ENCODE measurements at places on chromosomes 3 and 15.
A peak's percentile ranks its signal among the peaks of the same experiment; 100 is the strongest.

- peak; percentile 93 for DNase-seq
These were observed 85.3 kb upstream of the LIMD1 start for GRCh38 chr3:45509038-45509767.

DNA sequence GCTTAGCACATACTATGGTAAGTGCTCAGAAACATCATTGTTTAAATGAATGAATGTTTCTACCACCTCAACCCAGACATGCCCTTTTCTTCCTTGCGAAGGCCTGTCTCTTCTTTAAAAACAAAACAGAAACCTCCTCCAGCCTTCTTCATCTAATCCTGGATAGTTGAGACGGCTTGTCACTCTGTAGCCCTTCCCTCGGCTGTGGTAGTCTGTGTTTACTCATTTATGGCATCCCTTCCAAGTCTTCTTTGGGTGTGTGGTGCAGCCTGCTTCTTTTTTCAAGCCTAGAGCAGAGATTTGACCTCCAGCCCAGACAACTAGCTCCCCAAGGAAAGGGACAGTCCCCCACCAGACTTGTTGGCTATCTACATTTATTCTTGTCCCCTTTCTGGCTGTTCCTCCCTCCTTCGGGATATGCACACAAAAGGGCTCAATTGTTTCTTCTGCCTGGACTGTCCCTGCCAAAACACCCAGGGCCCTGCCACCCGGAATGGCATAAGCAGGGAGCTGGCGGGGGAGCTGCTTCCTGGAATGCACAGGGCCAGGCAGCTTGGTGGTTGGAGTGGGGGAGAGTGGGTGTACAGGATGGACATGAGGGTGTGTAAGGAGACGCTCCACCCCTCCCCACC, 67.8 kb downstream of the ITGA11 start:
- DNase-seq = no peak

DNA sequence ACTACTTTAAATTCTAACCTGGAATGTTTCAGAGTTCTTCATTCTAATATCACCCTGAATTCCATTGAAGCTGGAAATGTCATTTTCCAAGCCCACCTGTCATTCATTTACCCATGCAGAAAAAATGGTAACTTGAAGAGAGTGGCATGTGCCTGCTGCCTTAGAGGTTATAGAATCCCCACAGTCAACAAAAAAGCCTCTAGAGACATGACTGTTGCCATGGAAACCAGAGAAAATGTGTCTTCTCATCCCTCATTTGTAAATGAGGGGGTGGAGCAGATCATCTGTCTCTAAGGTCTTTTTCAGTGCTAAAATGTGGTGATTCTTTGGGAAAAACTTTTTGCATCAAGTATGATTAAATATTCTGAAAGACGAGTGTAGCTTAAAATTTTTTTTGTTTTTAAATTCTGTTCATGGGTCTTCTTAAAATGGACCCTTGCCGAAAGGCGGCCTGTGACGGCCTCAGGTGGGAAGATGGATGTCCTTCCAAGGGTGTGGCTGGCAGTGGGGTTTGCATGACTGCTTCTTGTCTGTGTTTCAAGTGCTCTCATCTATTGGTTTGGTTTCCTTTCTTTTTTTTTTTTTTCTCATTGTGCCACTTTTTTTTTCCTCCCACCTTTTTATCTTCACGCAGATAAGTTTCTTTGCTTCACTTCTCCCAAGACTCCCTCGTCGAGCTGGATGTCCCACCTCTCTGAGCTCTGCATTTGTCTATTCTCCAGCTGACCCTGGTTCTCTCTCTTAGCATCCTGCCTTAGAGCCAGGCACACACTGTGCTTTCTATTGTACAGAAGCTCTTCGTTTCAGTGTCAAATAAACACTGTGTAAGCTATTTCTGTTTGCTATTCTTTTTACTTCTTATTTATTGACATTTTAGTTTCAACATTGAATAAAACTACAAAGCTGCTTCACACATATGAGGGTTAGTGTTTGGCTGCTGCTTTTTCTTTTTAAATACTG, 23.0 kb downstream of the TPM1 start:
- DNase-seq = no peak

GRCh38 chr15:48040166-48040817, 80.5 kb upstream of the SLC24A5 start:
- no peak for DNase-seq

GRCh38 chr3:69219101-69219708, 96.8 kb upstream of the LMOD3 start:
- DNase-seq = no peak

- DNase-seq = no peak
These were observed 48.0 kb downstream of the UNC13C start for GRCh38 chr15:54026258-54026657.

DNA sequence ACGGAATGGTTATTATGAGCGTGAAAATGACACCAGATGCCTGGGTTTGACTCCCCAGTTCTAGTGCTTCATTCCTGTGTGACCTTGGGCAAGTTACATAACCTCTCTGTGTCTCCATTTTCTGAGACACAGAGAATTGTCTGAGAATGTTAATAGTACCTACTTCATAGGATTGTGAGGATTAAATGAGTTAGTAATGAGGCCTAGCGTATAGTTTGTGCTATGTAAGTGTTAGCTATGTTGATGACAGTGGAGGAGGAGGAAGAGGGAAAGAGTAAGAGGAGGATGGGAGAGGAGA, 150.3 kb downstream of the MEGF11 start:
- DNase-seq = no peak

- no peak for DNase-seq
These were observed 19.0 kb downstream of the GLB1 start for GRCh38 chr3:33077976-33078375.

DNA sequence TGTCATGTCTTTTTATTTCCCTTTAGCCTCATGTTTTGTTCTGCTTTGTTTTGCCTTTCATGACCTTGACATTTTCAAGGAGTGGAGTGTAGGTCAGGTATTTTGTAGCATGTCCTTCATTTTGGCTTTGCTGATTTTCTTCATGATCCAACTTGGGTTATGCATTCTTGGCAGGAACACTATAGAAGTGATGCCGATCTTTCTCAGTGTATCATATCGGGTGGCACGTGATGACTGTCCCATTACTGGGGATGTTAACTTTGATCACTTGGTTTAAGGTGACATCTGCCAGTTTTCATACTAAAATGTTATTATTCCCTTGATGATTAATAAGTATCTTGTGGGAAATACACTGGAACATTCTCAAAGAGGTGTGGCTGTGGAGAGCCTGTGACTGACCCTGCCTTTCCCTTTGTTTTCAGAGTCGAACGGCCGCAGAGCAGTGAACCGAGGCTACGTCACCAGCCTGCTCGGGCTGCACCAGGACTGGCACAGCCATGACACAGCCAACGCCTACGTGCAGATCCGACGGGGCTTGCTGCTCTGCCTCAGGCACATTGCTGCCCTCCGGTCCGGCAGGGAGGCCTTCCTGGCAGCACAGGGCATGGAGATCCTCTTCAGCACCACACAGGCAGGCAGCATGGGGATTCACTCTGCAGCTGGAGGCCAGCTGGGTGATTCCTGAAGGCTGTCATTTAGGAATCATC, 167.7 kb downstream of the AGBL1 start:
- no peak for DNase-seq

- DNase-seq = peak; percentile 76
These were observed 36.4 kb downstream of the WWTR1 start for GRCh38 chr3:149621218-149622005.

DNA sequence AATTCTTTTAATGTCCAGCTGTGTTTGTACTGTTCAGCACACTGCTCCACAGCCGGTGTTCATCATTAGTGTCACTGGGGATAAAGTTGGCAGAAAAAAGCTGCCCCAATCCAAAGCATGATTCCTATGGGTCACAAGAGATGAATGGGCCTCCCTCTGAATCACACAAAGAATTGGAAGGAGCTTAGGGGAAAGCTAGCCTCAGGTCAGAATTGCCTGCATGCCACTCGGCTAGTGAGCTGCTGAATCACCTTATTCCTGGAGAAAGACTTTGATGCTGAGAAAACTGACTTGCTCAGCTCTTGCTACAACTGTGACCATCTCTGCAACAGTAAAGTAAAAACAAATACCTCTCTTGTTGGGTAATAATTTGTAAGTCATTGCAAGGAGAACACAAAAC, 3.5 kb downstream of the CCK start:
- peak; percentile 96 for DNase-seq

DNA sequence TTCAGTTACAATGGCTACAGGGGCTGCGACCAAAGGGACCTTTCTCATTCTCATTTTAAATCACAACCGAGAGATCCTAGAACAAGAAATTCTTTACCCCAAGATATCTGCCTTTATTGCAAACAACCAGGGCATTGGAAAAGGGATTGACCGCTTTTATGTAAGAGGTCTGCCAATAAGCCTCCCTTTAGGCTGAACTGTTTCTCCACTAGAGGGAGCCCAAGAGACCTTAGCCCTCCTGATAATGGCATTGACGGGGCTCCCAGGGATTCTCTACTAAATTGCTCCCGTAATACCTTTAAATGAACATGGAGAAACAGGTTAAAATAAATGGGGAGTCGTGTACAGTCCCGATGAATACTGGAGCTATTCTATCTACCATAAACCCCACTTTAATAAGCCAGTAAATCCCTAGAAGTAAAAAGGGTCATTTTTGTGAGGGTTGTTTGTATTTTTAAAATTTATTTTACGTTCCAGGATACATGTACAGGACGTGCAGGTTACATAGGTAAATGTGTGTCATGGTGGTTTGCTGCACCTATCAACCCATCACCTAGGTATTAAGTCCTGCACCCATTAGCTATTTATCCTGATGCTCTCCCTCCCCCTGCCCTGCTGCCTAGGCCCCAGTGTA, 7.5 kb upstream of the IGSF10 start:
- DNase-seq = peak; percentile 48

DNA sequence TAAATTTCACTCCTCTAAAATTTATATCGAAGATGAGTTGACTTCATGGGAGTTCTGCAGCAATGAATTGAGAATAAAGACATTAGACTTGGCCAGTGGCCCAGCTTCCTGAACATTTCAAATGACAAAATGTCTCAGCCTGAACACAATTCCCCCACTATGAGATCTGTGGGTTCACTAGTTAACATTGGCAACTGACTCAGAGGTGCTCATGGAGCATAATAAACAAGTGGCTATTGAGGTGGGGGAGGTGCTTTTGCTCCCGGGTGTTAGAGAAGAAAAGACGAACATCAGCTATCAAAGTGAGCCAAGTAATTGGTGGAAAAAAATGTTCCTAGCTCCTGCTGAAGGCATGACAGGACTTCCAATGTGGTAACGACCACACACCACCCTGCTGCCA, 6.3 kb downstream of the ATP13A4 start:
- DNase-seq = no peak

GRCh38 chr3:134718726-134719125, 67.9 kb upstream of the KY start:
- no peak for DNase-seq

- DNase-seq = peak; percentile 58
These were observed 111.2 kb downstream of the XXYLT1 start for GRCh38 chr3:195159814-195160165.

GRCh38 chr3:153894857-153895256, 226.3 kb upstream of the ARHGEF26 start:
- DNase-seq = no peak

- DNase-seq = no peak
These were observed 23.8 kb upstream of the GPR171 start for GRCh38 chr3:151226825-151227224.

DNA sequence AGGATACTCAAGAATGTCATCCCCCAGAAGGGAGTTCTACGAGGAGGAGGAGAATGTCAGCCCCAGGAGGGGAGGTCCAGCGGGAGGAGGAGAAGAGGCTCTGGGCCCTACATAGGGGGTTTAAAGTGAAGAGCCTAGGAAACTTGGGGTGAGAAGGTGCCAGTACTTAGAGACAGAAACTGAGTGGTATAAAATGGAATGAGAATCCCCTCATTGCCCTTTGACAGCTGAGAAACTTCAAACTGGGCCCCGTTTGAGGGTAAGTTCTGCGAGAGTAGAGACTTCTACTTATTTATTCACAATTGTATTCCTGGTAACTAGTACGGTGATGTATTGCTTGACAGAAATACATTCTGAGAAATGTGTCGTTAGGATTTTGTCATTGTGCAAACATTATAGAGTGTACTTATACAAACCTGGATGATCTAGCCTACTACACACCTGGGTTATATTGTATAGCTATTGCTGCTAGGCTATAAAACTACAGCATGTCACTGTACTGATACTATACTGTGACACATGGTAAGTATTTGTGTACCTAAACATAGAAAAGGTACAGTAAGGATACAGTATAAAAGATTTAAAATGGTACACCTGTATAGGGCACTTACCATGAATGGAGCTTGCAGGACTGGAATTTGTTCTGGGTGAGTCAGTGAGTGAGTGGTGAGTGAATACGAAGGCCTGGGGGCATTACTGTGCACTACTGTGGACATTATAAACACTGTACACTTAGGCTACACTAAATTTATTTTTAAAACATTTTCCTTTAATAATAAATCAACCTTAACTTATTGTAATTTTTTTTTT, 62.0 kb downstream of the TSC22D2 start:
- DNase-seq = peak; percentile 76

DNA sequence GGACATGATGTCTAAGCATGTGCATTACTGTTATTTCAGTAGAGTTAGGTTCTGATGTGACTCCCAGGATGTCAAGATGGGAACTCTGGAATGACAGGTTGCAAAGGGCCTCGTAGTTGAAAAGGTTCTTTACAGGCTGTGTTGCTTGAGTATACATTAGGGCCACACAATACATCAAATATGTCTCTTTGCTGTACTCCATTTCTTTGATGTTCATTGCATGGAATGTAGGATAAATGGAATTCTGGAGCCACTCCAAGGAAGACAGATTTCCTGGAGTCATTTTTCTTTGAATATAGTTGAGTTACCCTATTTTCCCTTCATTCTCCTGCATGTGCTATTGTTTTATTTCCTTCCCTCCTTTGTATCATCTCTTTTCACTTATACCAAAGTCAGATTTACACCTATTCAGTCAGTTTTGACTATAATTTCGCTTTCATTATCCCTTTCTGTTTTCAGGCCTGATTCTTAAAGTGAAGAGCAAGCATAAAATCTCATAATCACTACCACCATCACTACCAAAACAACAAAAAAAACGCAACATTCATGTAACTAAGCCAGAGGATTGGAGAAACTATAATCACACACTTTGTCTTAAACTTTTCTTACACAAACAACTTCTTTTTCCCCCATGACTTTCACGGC, 61.2 kb upstream of the PTX3 start:
- no peak for DNase-seq

DNA sequence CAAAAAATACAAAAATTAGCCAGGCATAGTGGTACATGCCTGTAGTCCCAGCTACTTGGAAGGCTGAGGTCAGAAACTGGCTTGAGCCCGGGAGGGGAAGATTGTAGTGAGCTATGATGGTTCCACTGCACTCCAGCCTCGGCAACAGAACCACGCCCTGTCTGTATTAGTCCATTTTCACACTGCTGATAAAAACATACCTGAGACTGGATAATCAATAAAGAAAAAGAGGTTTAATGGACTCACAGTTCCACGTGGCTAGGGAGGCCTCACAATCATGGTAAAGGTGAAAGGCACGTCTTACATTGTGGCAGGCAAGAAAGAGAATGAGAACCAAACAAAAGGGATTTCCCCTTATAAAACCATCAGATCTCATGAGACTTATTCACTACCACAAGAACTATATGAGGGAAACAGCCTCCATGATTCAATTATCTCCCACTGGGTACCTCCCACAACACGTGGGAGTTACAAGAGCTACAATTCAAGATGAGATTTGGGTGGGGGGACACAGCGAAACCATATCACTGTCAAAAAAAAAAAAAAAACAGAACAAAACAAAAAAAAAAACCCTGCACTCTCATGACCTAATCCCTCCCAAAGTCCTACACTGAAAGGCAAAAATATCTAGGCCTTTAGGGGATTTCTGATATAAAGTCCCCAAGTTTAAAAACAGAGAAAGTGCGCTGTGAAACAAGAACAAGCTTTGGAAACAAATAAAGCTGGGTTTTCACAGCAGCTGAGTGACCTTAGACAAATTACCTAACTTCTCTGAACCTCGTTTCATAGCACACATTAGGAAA, 224.7 kb downstream of the IGSF11 start:
- DNase-seq = no peak

Data from HFFc6 (cell line).